ELF-1 (cell line): ENCODE measurements at places on chromosomes 13 and 19.

- DNase-seq = no peak
Measured at GRCh38 chr19:18637673-18638630, 1.1 kb downstream of the KLHL26 start.

DNA sequence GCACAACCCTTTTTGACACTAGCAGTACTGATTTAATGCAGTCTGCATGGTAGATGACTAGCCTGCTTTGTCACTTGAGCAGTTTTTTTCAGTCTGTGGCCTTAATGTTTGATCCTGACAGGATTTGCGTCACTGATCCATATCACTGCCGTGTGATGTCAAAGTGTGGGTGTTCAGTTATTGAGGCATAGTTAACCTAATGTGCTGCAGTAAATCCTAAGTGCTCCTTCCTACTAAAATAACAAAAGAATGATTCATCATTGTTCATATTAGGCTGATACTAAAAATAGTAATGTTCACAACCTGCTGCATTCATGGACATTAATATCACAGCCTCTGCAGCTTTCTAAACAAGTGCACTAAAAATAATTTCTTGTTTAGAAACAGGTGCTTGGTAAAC is 121.9 kb upstream of the MLNR start:
- DNase-seq = no peak

DNA sequence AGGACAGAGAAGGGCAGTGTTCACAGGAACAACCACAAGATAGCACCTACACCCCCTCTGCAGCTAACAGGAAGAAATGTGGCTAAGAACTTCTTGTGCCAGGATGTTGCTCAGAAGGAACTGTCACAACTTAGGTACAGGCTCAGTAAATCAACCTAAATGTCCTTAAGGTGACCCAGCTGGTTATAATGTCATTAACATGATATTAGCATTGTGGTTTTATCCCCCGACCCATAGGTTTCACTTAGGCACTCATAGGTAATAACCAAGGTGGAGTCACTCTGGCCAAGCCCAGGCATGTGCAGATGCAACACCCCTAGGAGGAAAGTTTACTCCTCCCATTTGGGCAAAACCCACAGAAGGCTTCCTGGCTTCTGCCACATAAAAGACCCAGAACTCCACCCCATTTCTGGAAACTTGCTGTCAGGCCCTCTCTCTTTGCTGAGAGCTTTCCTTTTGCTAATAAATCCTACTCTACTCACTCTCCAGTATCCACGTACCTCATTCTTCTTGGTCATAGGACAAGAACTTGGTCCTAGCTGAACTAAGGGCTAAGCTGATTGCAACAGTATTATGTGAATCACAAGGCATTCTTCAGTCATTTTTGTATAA is 951.3 kb downstream of the SLITRK5 start:
- no peak for DNase-seq

- DNase-seq = no peak
Measured at GRCh38 chr19:19744641-19745040, 11.7 kb upstream of the ZNF14 start.

DNA sequence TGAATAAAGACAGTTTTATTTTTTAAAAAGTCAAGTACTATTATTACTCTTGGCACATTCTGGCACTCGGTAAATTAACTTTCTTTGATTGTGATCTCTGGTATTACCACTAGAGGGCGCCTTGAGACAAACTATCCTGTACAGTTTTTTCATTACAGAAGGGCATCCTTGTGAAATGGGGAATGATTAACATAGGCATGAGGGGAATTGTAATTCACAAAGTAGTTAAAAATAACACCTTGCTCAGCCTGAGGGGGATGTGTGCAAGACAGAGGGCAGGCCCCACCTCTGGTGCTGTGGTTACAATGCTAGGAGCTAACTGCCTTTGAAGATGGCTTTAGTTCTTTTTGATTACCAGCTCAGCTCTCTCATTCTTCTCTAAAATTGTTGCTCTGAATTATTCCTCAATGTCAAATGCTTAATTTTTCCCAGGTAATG is 24.2 kb upstream of the C1QTNF9B start:
- DNase-seq = peak; percentile 74

DNA sequence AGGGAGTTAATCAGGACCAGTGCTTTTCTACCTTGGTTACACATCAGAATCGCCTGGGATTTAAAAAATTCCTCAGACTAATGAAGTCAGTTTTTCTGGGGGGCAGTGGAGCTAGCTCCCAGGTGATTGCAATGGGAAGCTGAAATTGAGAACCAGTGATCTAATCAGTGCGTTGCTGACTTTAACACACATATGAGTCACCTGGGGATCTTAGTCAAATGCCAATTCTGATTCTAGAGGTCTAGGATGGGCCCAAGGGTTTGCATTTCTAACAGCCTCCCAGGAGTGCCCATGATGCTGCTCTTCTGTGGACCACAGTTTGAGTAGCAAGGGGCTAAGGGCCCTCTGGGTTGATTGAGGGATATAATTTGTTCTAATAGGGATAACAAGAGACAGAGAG is 54.5 kb downstream of the KL start:
- no peak for DNase-seq

DNA sequence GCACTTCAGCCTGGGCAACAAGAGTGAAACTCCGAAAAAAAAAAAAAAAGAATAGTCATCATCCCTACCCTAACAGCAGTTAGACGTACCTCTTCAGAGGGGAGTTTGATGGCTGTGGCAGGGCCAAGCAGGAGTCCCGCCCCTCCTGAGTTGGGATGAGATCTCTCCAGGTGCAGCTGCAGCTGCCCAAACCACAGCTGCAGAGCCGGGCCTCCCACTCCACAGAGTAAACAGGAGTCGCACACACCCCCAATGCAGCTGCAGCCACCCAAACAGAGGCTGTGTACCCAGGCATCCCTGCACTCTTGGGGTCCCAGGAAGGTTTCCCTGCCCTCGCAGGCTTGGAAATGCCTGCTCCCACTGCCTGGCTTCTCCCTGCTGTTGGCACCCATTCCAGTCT is 17.4 kb upstream of the MLLT1 start:
- no peak for DNase-seq

GRCh38 chr19:11096210-11096841 is 7.1 kb downstream of the LDLR start:
- DNase-seq = no peak

DNA sequence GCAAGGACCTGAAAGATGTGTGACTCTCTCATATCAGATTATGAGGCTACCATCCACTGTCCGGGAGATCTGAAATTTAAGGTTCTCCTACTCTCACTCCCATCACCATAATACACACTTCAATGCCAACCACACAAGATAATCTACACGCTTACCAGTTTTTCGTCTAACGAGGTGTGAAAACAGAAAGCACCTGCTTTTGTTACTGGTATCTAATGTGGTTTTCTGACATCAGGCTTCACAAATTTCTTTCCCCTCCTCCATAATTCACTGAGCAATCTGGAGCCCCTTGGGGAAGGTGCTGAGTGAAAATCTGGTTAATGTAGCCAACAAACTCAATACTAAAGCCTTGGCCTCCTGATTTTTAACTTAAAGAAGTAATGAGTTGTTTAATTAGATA is 10.1 kb upstream of the LRCH1 start:
- no peak for DNase-seq

DNA sequence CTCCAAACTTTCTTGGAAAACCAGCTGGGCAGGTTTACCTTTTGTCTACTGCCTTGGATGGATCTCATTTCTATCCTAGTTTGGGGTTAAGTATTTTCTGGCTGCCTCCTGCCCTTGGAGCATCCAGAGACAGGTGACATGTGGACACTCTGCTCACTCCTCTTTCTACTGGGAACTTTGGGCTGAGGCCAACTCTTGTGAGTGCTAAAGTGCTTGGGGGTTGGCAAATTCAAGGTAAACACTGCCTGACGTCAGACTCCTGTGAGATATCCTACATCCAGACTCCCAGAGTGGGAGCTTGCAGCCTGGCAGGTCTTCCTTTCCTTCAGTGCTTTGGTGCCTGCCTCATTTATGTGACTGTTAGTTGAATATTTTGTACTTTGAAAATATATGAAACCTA is 388.1 kb downstream of the KCNRG start:
- DNase-seq = peak; percentile 10

DNA sequence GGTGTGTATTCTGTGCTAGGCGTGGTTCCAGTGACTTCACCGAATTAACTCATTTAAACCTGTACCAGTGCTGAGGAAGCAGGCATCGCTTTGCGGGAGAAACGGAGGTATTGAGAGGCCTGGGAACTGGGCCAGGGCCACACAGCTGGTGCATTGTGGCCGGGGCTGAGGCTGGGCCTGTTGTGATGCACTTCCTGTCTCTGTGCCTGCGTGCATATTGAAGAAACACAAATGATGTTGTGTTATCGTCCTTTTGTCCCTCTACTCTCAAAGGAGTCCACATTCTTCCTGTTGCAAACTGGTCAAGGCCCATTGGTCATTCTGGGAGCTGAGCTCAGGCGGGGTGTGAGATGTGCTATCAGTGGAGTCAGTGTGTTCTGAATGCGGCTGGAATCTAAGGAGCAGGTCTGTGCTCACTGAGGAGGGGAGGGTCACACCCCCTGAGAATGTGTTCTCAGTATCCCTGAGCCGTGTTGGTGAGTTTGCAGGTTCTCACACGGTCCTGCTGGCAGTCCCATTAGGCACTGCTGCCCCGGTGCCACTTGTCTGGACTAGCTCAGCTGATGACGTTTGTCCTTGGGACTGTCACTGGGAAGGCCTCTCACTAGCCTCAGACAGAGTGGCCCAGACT is 62.1 kb downstream of the ARHGEF7 start:
- no peak for DNase-seq

DNA sequence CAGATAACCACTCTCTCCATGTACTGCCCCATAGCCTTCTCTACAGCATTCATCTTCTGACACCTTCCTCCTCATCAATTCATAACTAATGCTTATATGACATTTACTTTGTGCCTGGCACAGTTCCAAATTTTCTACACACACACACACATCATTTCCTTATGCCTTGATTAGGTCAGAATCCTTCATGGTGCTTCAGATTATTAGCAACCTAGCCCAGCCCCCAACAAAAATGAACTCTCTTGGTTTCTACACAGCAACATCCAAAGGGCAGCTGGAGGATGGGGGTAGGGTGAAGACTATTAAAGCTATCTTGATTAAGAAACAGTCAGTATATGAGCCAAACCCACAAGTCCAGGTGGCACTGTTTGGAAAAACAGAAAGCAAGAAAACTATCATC is 3.7 kb downstream of the RUBCNL start:
- DNase-seq = no peak

DNA sequence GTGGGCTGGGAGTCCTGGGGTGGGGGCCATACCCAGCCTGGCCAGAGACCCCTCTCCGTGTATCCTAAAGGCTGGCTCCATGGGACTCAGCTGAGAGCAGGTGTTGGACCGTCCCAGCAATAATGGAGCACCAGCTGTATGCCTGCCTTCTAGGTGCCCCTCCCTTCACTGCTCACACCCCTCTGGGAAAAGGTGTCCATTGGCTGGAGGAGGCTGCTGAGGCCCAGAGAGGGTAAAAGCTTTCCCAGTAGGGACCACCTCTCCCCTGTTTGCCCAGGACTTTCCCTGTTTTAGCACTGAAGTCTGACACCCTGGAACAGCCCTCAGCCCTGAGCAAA is 3.3 kb upstream of the RAX2 start:
- DNase-seq = no peak

DNA sequence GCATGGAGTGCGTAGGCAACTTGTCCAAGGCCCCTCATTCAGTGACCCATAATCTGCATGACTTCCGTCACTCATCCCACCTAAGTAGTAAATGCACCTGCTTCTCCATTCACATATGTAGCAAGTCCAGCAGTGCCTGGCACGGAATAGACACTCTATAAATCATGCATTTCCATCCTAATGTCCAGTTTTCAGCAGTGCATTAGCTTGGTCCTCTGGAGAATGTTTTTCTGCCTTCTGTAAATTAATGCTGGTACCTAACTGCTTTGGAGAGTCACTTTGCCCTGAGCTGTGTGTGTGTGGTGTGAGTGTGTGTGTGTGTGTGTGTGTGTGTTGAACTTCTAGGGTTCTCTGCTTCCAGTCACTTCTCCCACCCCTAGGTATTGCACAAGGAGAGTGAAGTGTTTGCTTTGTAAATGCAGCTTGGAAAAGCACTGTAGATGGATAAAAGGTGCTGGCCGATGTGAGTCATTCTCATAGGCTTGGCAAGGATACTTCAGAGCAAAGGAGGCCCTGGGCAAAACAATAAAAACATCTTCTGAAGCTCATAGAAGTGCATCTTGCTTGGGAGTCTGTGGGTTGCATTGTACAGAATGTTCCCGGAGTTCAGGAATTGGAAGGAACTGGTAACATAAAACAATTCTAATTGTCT is 181.8 kb downstream of the KATNAL1 start:
- no peak for DNase-seq
